ENCODE measurements at places on chromosomes 2 and 18.

DNA sequence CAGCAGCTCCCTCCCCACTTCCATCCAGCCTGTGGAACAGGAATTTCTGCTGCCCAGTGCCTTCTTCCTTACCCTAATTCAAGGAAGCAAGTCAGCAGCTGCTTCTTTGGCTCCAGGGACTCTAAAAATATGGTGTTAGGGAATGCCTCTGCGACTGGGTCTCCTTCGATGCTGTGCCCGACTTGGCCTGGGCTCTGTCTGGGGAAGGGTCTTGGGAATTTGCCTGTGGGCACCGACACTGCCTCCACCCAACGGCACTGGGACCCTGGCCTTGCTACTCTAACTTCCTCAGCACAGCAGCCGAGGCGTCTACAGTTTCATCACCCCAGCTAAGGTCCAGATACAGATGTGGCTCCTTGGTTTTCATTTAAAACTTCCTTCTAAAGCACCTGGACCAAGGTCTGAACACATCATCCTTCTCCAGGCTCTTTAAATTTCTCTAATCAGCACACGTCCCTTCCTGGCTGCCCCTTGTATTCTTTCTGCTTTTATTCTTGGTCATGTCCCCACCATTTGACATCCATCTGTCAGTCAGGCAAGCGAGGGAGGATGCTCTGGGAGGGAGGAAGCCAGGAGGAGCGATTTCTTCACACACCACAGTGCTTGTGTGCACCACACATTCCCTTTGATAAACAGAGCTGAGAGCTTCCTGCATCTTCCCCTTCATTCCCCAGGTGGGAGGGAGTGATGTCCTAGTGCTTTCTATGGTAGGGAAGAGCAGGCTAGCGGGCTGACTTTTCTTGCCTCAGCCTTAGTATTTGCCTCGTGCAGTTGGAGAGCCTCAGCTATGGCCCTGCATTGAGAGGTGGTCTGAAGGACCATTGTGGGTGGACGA, 6.8 kb downstream of the LBH start:
- no peak for DNase-seq

- no peak for DNase-seq
Observed at GRCh38 chr18:48595703-48596218, 56.9 kb downstream of the CTIF start.

DNA sequence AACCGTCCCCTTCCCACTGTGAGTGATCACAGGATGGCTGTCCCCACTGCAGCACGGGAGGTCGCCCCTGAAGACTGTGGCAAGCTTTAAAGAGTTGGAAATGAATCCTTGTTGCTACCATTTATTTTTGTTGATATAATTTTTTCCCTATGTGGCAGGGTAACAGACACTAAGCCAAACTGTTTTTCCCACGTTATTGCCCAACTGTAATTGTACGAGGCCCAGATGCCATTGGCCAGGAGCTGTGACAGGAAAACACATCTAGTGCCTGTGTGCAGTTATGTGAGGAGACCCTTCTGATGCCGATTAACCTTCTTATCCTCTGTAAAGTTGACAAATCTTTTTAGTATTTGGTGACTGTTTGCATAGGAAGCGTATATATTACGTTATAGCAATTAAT, 44.2 kb downstream of the MRPS9 start:
- no peak for DNase-seq

DNA sequence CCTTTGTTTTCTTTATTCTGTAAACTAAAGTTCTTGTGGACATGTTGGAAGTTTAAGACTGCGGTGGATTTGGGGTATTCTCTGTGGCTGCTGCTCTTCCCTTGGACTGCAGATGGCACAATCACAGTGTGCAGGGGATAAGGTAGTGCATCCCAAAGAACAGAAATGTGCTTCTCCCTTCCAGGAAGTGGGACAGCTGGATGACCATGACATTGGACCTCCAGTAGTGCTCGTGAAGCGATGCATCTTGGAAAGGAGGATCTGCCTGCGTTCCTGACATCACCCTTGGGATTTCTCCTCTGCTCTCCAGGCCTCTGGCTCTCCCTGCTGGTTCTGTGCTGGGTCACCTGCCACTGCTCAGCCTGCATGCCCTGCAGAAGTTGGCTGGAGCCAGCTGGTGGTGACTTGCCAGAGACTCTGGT, 109.9 kb downstream of the SLC4A3 start:
- DNase-seq, result no peak

- no peak for DNase-seq
Observed at GRCh38 chr2:228988786-228989185, 282.3 kb downstream of the PID1 start.

- DNase-seq, result no peak
Observed at GRCh38 chr2:233989221-233989858, 61.2 kb upstream of the SPP2 start.

GRCh38 chr18:39946623-39947061, 2008.4 kb upstream of the PIK3C3 start:
- DNase-seq, result no peak

- DNase-seq, result no peak
Observed at GRCh38 chr2:128545085-128545484, 226.4 kb upstream of the HS6ST1 start.

- no peak for DNase-seq
Observed at GRCh38 chr2:202756598-202756997, 115.0 kb downstream of the ICA1L start.

DNA sequence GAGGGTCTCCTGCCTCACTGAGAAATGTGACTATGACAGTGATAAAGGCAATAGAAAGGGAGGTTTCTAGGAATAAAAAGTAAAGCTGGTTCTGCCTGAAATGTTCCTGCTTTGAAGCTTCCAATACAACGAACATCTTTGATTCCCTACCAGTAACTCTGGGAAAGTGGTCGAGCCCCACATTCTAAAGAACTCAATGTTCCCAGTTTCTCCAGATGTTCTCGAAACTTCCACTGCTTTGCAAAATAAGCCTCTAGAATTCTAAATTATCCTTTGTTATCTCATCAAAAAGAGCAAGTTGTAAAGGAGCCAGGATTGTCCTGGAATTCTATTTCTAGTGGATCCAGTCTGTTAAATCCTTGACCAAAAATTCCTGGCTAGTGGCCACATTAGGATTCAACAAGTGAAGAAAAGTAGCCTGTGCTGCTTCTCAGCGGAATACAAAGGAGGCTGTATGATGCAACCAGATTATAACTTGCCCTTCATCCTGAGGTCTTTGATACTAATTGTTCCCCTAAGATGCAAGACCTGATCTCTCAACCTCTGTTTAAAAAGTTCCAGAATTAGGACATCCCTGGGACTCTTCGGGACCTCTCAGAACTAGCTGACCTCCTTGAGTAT, 8.4 kb downstream of the SCN7A start:
- no peak for DNase-seq

DNA sequence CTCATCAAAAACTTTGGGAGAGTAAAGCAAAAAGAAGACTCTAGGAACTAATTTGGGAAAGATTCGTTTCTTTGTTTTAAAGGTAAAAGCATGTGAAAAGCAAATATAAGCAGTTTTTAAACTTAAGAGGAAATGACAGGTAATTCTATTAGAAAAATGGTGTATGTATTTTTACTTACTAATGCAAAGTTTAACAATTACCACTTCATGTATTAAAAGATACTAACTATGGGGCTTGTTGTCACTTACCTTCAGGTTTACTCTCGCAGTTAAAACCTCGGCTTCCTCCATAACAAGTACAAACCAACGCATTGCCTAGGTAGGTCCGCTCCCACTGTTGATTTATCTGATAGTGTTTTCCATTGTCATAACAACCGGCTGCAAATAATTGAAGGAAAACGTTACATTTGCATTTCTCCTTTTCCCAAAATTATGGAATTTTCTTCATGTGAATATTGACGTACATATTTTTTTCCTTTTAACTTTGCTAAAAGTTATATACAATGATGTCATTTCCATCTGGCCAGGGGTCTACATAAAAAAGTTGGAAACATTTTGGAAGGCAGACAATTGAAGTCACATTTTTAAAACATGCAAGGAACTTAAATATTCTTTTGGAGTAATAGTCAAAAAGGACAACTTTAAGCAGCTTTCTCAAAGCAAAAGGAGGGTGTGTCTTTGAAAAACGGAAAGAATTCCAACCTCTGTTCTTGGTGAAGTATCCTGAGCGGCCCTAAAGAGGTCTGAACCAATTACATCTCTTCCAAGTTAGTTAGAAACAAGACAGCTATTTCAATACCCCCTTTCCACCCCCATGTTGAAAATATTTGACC, 1.2 kb downstream of the FN1 start:
- no peak for DNase-seq

- DNase-seq, result no peak
Observed at GRCh38 chr2:63734510-63734909, 107.2 kb upstream of the UGP2 start.
